T-helper 1 cell (primary cell): ENCODE measurements at places on chromosomes 13 and 19.

GRCh38 chr19:4676955-4677731 lies 7.0 kb upstream of the MYDGF start:
- DNase-seq = no peak

DNA sequence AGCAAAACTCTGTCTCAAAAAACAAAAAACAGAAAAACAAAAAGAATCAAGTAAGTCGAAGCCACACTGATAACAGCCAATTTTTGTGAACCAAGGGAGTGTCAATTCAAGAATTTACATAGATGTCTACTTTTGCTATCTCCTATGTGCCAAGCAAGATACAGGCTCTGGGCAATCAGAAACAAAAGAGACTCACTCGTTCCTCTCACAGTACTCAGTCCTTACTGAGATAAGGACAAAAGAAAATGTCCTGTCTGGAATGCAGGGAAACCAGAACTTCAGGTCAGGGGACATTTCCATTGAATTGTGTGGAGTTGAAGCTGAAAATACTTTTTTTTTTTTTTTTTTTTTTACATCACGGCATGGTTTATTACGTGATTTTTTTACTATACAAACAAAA lies 53.0 kb downstream of the NLRP12 start:
- DNase-seq = no peak

- DNase-seq = no peak
These were observed 30.8 kb downstream of the SOX1 start for GRCh38 chr13:112097770-112098169.

DNA sequence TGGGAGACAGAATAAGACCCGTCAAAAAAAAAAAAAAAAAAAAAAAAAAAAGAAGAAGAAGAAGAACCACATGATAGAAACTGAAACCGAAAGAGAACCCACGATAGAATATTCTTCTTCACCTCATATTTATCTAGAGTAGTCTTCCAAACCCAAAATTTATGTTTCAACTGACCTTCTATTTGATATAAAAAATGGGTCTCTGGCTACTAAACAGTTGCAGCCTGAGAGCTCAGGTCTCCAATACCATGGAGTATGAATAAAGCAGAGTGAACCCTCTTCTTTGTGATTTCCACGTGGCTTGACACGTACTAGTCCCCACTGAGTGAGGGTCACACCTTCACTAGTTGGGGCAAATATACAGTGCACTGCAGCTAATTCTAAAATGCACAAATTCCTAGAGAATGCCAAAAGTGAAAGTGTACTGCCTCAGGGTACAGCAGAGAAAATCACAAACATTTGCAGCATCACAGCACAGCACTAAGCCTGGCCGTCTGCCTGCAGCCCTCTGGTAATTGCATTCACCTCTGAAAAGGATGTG lies 30.8 kb upstream of the RFC3 start:
- no peak for DNase-seq

DNA sequence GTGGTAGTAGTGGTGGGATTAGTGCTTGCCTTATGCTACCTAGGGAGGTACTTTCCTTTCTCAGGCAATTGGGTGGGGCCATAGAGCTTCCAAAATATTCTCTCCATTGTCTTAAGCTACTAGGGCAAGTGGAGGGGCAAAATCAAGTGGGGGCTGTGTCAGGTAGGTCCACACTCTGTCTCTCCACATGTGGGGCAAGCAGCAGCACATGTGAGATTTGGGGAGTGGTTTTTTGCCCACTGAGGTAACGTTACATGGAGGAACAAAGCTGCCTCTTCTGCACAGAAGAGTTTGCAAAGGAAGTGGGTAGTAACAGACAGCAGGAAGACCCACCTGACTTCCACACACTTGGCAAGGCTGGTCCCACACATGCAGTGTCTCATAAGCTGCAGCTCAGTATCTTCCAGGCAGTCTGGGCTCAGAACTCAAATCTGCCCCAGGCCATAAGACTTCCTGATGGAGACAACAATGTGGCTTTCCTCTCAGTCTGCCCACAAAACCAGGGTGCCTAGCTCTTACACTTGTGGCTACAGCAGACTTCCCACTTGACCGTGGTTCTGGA lies 1581.5 kb upstream of the PCDH20 start:
- DNase-seq = no peak

DNA sequence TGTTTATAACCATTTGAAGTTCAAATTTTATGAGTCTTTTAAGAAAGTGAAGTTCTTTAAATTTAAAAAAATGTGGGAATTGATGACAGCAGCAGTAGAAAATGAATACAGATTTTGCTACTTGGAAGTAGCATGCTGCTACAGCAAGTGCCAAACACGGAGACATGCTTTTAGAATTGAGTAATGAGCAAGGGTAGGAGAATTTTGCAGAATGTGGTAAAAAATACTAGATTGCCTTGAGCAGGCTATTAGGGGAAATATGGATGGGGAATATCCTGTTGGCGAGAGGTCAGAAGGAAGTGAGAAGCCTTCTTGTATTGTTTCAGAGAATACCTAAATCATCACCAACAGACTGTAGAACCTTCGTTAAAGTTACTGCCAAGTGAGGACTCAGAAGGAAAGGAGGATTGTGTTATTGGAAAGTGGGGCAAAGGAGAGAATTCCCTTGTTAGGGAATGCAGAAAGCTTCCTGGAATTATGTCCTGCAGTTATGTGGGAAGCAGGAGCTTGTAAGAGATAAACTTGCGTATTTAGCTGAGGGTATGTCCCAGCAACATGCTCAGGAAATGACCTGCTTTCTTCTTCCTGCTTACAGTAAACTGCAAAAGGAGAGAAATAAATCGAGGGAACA lies 32.4 kb upstream of the OXGR1 start:
- DNase-seq = no peak

- no peak for DNase-seq
These were observed 5.2 kb upstream of the EFNB2 start for GRCh38 chr13:106540613-106541012.

- DNase-seq = no peak
These were observed 19.2 kb downstream of the DNM2 start for GRCh38 chr19:10736916-10737551.

DNA sequence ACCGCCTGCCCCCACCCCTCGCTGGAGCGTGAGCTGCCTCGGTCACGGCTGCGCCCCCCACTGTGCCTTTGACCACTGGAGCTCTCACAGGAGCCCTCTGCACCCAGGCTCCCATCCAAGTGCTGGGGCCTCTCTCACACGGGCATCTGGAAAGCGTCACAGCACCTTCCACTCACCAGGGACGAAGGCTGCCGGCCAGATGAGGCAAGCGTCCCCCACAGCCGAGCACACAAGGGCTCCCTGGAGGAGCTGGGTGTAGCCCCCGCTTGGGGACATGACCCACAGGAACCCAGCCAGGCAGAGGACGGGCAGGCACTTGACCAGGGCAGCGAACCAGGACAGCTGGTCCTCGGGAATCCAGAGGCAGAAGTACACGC lies 560 bp downstream of the TMEM86B start:
- DNase-seq = no peak

DNA sequence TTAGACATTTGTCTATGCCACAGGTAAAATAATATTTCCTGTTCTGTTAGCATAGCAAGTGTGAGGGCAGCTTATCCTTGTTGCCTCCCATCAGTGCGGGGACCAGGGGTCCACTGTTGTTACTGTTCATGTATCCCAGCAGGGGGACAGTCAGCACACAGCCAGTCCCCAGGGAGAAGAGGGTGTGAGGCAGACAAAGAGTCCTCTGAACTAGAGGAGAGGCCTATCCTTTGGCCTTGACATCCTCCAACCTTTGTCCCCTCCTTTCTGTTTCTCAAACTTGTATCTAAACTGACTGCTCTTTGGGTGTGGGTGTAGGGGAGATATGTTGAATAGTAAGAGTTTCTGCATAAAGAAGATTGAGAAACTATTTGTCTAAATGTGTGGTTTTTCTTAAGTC lies 2.9 kb upstream of the GPR18 start:
- no peak for DNase-seq
